Aorta (tissue), 5 donors: ENCODE measurements at places on chromosomes 2 and 18.

DNA sequence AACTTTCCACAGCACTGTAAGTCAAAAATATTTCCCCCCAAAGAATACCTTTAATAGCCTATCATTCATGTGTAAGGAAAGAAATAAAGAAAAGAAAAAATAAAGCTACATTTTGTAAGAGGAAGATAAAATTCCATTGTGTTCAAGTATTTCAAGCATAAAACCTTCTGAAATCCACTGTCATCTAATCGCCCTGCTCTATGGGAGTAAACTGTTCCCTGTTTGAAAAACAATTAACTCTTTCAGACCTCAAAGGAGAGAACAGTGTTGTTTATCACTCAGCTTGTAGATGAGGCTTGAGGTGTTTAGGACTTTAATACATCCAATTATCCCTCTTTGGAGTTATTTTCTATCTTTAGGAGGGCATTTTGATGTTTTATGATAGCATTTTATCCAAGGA lies 112.2 kb upstream of the REG3G start:
- no peak for DNase-seq

DNA sequence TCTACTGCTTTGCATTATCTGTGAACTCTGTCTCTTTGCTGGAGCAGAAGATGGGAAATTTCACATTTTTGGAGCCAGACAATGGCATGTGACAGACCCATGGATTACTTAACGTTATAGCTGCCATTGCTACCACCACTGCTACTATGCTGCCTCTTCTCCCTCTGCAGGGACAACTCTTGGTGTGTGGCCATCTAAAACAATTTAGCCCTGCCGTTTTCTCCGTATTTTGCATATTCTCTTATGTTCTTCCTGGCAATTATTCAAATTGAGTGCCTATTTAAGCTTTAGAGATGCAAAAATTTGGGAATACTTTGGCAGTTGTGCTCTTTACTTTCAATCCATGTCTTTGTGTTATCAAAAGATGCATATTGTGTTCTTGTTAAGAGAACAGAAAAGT lies 386.8 kb downstream of the XIRP2 start:
- DNase-seq: no peak

DNA sequence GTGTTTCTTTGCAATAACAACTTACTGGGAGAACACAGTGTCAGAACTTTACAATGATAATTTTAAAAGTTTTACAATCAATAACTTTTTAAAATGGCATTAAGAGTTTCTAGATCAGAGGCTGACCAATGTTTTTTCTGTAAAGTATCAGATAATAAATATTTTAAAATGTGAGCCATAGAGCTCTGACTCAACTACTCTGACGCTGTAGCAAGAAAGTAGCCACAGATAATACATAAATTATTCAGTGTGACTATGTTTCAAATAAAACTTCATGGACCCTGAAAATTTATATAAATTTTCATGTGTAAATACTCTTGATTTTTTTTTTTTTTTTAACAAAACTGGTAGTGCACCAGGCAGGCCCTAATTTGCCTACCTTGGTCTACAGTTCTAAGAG lies 77.4 kb downstream of the CUL3 start:
- no peak for DNase-seq

GRCh38 chr2:174609261-174609660 lies 11.7 kb upstream of the WIPF1 start:
- DNase-seq: no peak

DNA sequence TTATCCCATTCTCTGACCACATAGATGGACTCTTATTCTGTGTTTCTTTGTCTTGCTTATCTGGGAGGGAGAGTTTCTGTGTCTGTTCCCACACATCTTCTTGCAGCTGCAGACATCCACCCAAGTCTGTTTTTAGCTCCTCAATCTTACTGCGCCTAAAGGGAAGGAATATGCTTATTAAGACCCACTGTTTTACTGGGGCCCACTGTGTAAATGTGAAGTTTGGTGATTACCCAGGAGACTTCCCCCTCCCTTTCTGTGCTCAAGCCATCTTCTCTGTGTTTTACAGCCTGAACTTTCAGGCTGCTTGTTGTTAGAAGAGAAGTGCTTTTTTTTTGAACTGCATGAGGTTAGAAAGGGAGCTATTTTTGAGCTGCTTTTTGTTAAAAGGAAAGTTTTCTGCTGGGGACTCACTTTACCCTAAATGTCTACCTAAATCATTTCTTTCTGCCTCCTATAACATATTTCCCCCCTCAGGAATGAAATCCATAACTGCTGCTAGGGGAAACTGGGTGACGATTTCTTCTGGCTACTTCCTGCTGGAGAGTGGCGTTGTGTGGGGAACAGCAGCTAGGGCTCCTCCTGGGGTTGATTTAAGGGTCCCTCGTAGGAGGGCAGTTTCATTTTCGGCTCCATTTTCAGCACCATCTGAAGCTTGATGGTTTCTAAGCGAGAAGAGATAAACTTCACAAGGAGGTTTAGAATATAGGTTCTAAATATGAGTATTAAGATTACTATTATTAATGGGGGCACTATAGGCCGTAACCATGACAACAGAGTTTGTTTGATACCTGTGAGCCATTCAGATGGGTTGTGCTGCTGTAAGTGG lies 39.5 kb upstream of the GMCL1 start:
- no peak for DNase-seq

GRCh38 chr18:24631243-24632025 lies 171.0 kb downstream of the HRH4 start:
- DNase-seq: no peak

DNA sequence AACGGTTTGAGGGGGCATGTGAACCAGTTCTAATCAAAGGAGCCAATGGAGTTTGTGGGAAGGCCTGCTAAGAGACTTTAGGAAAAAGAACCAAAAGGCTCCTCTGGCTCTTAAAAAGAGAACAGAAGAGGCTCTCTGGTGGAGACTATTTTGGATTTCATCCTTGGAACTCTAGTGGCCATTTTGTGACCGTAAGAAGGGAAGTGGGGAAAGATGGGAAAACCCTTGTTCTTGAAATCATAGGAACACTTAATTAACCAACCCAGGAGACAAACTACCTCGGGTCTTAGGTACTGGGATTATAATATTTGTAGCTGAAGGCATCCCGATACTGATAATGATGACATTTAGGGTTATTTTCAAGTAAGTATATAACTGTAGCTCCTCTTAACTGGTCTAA lies 125.3 kb upstream of the SP3 start:
- DNase-seq: no peak

DNA sequence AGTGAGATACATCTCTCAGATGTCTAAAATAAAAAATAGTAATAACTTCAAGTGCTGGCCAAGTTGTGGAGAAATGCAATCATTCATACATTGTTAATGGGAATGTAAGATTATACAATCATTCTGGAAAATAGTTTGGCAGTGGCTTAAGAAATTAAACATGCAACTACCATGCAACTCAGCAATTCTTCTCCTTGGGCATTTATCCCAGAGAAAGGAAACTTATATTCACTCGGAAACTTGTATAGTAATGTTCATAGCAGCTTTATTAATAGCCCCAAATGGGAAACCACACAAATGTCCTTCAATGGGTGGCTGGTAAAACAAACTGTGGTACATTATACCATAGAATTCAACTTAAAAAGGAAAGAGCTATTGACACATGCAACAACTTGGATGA lies 274.0 kb upstream of the SPRED2 start:
- DNase-seq: no peak

DNA sequence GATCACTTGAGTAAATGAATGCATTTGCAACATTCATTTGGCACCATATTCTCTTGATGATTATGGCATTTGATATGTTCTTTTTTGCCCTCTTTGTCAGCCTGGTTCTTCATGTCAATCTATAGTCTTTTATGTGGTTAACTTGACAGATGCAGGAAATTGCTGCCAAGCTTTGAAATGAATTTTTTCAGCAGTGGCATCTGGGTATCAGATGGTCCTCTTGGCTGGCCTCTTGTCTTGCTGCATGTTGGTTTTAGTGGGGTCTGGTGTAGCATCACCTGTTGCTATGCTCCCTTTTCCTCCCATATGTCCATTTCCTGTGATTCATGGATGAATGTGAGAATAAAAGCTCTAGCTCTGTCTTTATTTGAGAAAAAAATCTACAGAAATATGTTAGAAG lies 119.9 kb downstream of the DPP4 start:
- no peak for DNase-seq

DNA sequence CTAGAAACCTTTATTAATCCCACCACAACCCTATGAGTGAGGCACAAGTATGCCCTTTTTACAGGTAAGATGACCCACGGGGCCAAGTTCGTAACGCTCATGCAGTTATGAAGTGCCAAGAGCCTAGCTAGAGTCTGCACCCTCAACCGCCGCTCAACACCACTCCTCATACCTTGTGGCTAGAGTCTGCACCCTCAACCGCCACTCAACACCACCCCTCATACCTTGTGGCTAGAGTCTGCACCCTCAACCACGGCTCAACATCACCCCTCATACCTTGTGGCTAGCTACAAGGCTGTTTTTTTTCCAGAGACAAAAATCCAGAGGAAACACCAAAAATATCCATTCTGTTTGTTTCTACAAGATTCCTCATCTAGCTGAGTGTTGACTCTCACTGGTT lies 4.6 kb downstream of the TXNL4A start:
- no peak for DNase-seq

GRCh38 chr2:211455216-211455841 lies 898.9 kb downstream of the CPS1 start:
- peak; percentile 43 for DNase-seq

DNA sequence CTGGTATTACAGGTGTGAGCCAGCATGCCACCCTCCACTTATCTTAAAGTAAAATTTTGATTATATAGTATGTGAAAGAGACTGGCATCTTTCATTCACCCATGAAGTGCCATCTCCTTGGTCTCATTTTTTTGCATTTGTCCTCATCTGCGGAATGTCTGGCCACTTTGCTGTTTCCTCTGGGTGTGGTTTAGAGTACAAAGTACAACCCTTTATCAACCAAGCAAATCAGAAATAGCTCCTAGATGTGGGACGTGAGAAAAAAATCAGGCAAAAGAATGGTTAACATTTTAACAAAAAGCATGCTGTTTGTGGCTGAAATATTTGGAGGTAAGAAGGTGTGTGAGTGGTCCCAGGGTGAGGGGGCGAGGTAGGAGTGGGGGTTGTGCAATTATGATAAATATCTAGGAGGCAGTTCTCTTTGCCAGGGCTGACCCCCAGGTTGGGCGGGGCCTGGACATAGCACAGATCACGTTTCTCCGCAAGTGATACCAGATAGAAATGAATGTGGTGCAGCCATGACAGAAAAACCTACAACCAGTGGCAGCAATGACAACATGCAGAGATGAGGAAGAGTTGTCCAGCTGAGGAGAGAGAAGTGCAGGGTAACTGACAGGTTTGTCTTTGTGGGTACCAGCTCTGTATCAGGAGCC lies 115.8 kb upstream of the SERTAD2 start:
- no peak for DNase-seq

GRCh38 chr2:242065426-242065825 lies 195.9 kb downstream of the RTP5 start:
- DNase-seq: no peak

DNA sequence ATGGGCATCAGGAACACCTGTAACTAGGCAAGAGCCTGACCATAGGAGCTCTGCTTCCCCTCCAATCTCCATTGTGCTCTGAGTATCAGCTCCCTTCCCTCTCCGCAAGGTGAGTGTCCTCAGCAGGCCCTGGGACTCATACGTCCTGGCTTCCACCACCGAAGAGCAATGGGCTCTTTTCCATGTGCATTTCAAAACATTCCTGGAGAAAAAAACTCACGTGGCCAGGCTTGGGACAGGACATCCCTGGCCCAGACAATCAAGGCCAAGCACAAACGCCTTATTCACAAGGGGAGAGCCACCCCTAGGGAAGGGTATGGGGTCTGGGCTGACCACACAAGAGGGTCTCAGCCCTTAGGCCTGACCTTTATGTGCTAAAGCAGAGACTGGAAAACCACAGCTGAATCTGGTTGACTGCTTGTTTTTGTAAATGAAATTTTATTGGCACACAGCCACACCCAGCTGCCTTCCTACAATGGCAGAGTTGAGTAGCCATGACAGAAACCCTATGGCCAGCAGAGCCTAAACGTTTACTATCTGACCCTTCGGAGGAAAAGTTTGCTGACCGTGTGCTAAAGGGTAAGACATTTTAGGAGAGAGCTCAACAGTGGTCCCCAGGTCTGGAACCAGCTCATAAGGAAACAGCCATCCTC lies 175.7 kb upstream of the ARL4C start:
- no peak for DNase-seq

DNA sequence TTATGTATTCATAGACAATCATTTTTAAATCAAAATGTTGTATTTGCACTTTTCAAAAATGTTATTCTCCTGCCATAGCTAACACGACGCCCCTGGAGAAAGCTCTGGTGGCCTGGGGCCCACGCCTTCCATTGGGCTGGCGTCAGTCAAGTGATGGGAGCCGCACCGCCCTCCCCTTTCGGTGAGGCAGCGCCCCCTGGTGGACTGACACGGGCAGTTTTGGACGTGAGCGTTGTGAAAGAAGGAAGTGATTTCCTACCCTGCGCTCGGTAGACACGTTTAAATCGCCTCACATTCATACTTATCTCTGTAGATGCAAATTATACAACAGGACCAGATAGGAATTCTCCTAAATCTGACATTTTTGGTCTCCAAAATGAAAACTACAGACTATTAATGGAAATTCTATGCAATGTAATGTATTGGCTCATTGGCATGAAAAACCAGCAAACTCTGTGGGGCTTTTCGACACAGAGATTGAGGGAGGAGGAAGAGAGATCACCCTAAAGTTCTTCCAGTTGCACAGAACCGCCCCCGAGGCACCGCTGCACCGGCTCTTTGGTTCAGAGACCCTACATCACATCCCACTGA lies 326.2 kb upstream of the SOX11 start:
- peak; percentile 55 for DNase-seq

- no peak for DNase-seq
These were observed 103.4 kb upstream of the SERTAD2 start for GRCh38 chr2:64757126-64757525.

DNA sequence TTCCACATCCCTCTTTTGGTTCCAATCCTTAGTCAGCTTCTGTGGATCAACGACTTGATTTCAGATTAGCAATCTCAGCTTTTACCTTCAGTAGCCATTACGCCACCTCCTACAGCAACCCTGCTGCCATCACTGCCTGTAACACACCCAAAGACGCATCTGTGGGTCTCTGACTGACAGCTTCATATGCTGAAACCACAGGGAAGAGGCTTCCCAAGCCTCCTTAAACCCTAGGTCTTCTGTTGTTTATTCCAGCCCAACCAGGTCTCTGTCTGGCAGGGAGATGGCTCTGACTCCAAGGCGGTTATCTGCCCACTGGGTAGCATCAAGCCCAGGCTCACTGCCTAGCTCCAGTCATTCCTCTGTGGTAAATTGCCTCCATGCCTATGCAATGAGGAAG lies 28.6 kb upstream of the TRIB2 start:
- DNase-seq: no peak

DNA sequence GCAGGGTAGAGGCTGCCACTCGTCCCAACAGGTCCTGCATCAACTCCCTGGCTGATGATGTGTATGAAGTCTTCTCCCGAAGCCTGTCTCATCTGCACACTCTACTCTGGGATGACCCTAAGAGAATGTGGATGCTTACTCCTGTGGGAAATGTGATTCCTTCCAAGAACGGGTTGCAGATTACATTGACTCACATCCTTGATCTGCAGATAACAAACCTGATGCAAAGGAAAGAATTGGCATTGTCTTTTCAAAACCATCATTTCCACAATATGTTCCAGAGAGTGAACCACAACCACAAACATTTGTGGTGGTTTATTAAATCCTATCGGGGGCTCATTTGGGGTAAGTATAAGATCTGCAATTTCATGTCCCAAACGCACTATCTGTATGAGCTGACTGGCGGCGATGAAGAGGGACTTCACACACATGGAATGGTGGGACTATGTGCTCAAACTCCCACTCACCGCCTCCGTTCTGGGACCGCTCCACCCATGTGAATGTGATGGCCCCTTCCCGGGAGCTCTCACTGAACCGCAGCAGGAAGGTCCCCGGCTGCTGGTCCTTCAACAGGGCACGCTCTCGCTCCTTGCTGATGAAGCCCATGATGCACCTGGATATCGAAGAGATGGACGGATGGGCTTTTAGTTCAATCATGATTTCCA lies 35.5 kb downstream of the STAT1 start:
- no peak for DNase-seq
